Endothelial cell of coronary artery (primary cell): ENCODE measurements at places on chromosomes 16 and 17. TPM values are rescaled to one million over a fixed set of nuclear protein-coding genes. Genes with fewer than 3 reads are reported as not detected.

The IL4R gene
- 25.9 and 46.7 TPM in 2 replicates for total RNA-seq

The EPX gene
- not detected in 2 replicates for total RNA-seq

The PYDC1 gene
- total RNA-seq, result not detected in 2 replicates

The ABCC12 gene
- total RNA-seq, result not detected in 2 replicates

The FNDC8 gene
- total RNA-seq, result not detected in 2 replicates

The PYY gene
- not detected in 2 replicates for total RNA-seq

The KRT16 gene
- total RNA-seq, result 0.09 TPM in 1 of 2 replicates, not detected in the other

The PHKB gene
- total RNA-seq, result 53.4 and 75.2 TPM in 2 replicates

The KRTAP1-1 gene
- total RNA-seq, result not detected in 2 replicates

The CA5A gene
- not detected in 2 replicates for total RNA-seq

The ZNF598 gene
- 17.7 and 23.6 TPM in 2 replicates for total RNA-seq

The FSCN2 gene
- 0.27 and 0.75 TPM in 2 replicates for total RNA-seq

The CAMKK1 gene
- 2.9 and 3.9 TPM in 2 replicates for total RNA-seq

The PRSS22 gene
- not detected in 2 replicates for total RNA-seq

The DNAI2 gene
- not detected in 2 replicates for total RNA-seq

The CCDC144A gene
- total RNA-seq, result 1.2 and 27.3 TPM in 2 replicates

The SPATA22 gene
- 0.09 TPM in 1 of 2 replicates, not detected in the other for total RNA-seq

The KIF19 gene
- 0.38 and 0.99 TPM in 2 replicates for total RNA-seq

The CCL8 gene
- not detected in 2 replicates for total RNA-seq

The TVP23A gene
- total RNA-seq, result not detected in 2 replicates

The TERB1 gene
- total RNA-seq, result under 0.01 TPM in 1 of 2 replicates, not detected in the other
